ENCODE measurements at places on chromosomes 6 and 20. TPM values are rescaled to one million over a fixed set of nuclear protein-coding genes. Genes with fewer than 3 reads are reported as not detected.

PTCRA gene
- not detected for total RNA-seq

NRSN1 gene
- total RNA-seq, result 0.19 TPM

ARG1 gene
- not detected for total RNA-seq

RAB44 gene
- total RNA-seq, result 0.03 TPM

INSM1 gene
- 0.28 TPM for total RNA-seq

ANKRD66 gene
- not detected for total RNA-seq

SYCP2 gene
- 0.88 TPM for total RNA-seq

WTAP gene
- 126 TPM for total RNA-seq

DCDC2 gene
- not detected for total RNA-seq

SCGN gene
- total RNA-seq, result not detected

DNA sequence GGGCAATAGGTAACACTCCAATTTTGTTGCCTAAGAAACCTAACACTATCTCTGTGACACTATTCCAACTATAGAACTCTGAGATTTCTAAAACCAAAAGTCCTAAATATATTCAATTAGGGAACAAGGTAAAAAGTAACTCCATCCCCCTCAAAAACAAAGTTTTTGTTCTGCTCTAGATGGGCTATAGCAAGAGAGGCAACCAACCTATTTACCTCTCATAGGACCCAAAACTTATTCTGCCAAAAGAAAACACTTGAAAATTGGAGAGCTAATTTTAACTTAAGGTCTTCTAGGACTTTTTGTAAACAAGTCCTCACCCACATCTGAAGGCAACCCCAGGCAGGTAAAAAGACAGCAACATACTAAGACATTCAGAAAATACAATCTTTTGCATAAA lies 7.7 kb downstream of the RBM39 start:
- no peak for DNase-seq

DNA sequence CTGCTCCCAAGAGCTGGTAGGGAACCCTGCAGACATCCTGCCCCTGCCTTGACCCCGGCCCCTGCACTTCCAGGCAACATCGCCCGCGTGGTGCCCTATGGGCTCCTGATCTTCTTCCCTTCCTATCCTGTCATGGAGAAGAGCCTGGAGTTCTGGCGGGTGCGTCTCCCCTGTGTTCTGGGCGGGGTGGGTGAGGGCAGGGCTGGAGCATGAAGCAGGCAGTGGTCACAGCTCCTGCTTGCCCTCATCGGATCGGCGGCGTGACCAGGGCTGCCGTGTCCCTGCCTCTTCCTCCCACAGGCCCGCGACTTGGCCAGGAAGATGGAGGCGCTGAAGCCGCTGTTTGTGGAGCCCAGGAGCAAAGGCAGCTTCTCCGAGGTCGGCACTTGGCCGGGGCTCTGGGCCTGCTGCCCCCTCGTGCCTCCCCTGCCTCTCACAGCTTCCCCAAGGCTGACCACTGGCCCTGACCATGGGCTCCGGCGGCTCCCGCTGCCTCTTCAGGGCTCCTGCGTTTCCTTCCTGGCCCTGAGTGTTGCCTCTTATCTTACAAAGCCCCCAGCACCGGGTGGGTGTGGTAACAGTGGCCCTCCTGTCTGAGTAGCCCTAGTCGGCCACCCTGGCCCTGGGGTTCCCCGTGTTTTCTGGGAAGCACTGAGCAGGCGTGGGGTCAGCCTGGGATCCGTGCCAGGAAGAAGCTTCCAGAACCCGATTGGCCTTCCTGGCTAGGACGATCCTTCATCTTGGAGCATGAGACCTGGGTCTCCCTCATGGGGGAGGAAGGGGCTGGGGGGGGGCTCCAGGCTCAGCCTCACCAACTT lies 8.0 kb upstream of the TNFRSF6B start:
- DNase-seq, result no peak

- DNase-seq, result no peak
Observed at GRCh38 chr6:44074813-44075646, 52.2 kb downstream of the MRPL14 start.

DNA sequence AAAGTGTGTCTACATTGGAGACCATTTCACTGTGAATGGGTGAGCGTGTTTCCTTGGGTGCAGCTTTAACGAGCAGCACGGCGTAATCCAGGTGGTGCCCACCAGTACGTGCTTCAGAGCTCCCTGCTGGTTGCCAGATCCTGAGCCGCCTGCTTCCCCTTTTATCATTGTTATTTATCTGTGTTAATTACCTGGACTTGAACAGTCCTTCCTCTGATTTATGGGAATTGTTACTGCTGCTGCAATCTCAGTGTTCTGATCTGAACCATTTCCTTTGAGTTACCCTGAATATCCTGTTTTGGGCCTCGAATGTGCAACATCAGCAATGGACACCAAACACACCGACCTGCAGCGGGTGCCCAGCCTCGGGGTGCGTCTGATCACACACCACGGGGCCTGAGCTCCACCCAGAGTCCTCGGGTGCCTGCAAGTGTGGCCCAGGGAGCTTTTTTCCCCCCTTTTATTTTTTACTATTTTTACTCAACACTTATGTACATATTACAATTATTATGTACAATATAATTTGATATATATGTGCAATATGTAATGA lies 81.3 kb downstream of the RPP40 start:
- no peak for DNase-seq

DNA sequence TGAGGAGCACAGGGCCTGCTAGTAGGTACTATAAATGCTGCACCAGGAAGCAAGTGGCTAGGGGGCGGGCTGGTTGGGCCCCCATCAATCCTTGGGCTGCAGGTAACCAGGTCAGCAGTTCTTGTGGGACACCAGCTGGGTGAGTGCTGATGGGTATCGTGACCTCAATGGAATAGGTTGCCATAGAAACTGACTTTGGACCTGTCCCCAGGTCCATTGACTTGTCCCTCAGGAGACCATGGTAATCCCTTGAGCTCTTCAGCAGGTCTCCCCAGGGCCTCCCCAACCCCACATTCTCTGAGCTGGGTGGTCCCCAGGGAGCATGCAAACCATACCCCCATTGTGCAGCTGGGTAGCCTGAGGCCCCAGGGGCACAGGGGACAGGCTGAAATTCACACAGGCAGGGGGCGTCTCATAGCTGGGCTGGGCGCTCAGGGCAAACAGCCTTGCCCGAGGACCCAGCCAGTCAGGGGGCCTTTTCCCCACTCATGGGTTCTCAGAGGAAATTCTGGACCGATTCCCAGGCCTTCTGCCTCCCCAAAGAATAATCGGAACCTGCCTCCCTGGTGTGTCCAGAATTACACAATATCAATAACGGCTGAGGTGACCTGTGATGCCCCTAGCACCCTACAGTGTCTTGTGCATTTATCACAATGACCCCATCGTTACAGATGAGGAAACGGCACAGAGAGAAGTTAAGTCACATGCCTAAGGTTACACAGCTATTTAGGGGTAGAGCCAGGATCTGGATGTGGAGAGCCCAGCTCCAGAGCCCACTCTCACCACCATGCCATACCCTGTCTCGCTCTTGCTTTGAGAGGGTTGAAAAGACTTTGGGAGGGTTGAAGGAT lies 35.9 kb downstream of the SRC start:
- no peak for DNase-seq

DNA sequence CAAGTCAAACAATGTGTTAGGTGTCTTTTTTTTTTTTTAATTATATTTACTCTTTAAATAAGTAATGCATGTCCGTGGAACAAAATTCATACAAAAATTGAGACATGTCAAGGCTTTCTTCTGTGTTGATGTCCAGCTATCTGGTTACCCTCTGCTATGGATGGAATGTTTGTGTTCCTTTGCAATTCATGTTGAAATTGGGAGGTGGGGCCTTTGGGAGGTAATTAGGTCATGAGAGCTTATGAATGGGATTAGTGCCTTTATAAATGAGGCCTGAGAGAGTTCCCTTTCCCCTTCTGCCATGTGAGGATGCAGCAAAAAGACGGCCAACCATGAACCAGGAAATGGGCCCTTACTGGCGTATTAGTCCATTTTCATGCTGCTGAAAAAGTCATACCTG lies 83.1 kb upstream of the KCNG1 start:
- peak; percentile 32 for DNase-seq

DNA sequence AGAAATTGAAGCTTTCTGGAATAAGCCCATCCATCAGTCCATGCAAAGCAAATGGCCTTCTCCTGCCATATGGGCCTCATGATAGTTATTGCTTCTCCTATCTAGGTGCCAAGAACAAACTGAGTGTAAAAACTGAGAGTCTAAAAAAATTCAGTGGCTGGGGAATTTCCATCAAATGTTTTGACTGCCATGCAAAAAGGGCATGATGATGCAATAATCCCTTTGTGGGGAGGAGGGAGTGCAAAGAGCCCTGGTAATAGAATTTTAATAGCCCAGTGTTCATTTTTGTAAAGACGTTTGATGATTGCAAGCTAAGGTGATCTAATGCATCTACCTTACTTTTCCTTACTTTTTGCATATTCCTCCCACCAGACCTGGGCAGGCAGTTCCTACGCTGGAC lies 683.7 kb downstream of the EPM2A start:
- no peak for DNase-seq

- DNase-seq, result no peak
Observed at GRCh38 chr6:111692327-111693164, 86.9 kb upstream of the TRAF3IP2 start.

- no peak for DNase-seq
Observed at GRCh38 chr20:60484316-60484715, 526.1 kb downstream of the CDH26 start.

DNA sequence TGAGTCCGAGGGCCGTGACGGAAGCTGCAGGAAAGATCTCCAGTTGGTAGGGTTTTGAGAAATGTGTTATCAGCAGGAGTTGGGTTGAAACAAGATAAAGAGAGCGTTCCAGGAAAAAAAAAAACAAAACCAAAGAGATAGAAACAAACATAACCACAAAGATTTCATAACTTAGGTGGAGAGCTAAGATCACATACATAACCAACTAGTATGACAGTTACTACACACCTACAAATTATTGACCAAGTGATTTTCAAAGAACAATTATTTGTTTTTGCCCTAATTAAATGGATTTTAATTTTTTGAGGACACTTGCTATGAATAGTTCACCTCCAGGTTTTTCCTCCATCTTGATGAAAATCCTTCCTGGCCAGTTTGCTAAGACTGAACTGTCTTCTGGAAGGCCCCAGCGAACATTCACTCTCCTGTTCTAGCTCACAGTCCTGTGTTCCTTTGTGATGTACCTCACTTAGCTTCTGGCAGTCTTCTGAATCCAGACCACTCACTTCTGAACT lies 69.4 kb downstream of the SNX9 start:
- DNase-seq, result no peak

- DNase-seq, result no peak
Observed at GRCh38 chr6:110858562-110859214, 15.9 kb upstream of the AMD1 start.

- no peak for DNase-seq
Observed at GRCh38 chr6:36333931-36334725, 2.6 kb downstream of the BNIP5 start.

DNA sequence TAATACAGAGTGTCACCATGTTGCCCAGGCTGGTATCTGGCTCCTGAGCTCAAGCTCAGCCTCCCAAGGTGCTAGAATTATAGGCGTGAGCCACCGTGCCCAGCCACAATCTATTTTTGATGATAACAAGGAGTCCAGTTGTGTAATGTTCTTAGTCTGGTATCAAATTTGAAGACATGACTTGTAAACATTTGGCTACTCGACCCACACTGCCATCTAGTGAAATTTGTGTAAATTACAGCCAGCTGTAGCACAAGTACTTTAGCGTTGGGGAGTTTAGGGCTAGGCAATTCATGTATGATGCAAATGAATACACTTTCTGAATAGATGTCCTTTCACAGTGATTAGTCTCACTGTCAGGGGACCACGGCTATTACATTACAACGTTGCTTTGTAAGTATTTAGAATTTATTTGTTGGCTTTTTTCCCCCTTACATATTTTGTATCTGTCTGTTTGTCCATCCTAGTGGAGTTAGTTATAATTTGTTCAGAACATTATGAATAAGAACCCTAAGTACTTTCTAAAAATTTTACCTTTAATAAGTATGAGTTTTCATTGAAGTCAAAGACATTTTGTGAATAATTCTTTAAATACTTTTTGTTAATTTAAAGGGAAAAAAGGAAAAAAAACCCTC lies 139.7 kb downstream of the PRDM13 start:
- DNase-seq, result peak; percentile 72

DNA sequence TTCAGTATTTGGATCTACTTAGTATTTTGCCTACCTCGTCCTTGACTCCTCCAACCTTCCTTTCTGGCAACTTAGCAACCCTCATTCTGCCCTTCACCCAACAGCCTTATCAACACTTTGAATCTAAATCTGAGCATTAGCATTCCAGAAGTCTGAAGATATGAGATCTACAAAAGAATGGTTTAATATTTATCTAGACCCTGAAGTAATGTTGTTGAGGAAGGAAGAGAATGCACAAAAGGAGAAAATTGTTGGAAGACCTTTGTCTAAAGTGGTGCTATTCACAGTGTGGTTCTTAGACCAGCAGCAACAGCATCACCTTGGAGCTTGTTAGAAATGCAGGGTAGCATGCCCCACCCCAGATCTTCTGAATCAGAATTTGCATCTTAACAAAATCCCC lies 198.2 kb upstream of the PLCB4 start:
- DNase-seq, result no peak

DNA sequence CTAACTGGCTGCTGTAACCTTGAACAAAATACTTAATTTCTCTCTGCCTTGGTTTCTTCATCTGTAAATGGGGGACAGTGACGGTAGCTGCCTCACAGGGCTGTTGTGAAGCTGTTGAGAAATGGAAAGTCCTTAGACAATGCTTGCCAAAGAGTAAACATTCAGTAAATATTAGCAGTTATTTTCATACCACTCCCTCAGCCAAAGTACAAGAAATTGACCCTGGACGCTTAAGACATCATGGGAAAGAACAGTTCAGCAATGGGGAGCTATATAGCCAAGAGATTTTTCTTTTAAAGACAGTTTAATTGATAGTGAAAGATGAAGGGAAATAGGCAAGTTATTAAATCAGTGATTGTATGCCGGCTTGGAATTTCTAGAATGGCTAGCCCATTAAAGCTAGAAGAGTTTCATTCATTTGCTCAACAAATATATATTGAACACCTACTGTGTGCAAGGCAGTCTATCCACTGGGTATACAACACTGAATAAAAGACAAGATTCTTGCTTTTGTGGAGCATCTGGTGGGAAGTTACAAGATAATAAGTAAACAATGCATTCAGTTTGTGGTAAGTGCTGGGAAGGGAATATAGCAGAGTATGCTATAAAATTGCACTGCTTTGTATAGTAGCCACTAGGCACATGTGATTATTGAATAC lies 2.0 kb downstream of the CTNNBL1 start:
- no peak for DNase-seq

- DNase-seq, result no peak
Observed at GRCh38 chr20:57536771-57537724, 12.1 kb upstream of the CTCFL start.

DNA sequence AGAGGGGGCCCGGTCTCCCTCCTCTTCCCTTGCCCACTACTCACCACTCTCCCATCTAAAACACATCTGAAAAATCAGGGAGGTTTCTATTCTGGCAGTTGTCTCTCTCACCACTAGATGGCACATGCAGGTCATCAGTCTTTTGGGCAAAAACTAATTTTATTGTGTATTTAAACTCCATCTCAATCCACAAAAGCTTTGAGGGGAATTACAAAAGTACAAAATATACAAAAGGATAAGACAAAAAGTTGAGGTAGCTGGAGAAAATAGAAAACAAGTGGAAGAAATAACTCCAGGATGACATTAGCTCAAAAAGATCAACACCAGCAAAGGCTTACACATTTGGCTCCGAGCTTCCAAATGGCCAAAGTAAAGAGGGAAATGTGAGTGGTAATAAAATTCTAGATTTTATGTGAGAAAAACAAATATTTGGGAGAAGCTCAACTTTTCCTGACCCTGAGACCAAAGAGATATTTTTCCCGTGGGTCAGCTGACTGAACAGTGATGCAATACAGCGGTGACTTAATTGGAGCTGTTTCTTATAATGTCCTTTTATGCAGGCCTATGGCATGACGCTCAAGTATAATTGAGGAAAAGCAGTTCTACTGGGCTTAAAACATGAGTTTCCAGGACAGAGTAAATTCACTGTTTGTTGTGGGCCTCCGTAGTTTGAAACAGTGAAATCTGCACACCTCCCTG lies 79.8 kb upstream of the CHD6 start:
- DNase-seq, result peak; percentile 57
